ENCODE measurements at places on chromosomes 1 and 21. TPM values are rescaled to one million over a fixed set of nuclear protein-coding genes. Genes with fewer than 3 reads are reported as not detected.

The ABCA4 gene
- 1.8 TPM for total RNA-seq

DNA sequence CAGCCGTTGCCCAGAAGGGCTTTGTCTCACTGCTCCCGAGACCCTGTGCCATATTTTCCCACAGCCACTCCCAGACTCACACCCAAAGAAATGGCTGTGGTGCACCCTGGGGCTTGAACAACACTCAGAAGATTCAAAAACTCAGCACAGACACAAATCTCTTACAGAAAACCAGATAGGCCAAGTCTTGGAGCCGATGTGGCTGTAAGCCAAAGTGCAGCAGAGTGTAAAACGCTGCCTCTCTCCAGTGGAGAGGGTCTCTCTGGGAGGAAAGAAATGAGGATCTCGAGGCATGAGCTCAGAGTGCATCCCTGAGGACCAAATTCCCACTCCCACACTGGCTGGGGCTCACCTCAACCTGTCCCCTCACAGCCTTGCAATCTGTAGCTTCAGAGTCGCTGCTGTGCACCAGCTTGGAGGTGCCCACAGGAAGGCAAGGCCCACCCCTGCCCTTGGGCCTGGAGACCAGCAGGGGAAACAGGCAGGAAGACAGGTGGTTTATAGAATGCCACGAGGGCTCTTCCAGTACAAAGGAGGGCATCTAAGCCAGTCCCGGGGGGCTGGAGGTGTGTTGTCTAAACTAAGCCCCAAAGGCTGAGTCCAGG is 171.3 kb upstream of the AJAP1 start:
- DNase-seq: no peak

DNA sequence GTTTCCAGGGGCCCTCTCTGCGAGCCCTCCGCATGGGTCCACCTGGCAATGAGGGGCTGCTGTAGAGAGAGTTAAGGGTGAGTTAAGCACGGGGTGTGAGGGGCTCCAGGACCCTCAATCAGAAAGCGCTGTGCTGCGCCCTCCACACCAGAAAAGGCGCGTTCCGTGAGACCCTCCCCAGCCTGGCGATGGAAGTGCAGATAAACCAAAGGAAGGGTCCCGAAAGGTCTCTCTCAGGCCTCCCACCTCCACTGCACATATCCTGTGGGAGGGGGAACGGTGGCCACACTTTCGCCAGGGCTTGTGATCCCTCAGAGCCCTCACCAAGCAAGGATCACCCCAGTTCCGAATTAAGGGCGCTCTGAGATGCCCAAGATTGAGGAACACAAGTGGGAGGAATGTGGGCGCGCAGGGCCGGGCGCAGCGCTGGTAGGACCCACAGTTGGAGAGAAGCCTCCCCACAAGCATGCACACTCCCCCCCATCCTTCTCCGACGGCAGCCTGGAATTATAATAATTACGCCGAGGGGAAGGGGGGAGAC is 1.1 kb downstream of the WNT3A start:
- DNase-seq: no peak

DNA sequence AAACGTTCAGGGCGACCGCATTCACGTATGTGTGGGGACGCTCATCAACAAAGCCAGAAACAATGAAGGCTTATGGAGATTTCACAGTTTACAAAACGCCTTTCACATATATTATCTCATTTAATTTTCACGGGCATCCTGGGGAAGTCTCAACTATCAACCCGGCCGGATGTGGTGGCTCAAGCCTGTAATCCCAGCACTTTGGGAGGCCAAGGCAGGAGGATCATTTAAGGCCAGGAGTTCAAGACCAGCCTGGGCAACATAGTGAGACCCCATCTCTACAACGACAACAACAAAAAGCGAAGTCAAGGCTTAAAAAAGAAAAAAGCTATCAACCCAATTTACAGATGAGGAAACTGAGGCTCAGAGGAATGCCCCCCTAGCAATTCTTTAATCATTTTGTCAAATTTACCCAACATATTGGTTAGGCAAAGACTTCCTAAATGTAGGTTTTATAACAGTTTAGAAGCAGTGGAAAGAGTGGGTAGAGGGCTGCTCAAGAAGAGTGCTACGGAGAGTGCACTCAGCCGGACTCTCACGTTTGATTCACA is 28.3 kb downstream of the SLC66A1 start:
- no peak for DNase-seq

GRCh38 chr21:33088384-33088783 is 18.4 kb downstream of the OLIG1 start:
- no peak for DNase-seq

The TNFRSF4 gene
- total RNA-seq: 2.0 TPM

The NUDT4B gene
- total RNA-seq: not detected

DNA sequence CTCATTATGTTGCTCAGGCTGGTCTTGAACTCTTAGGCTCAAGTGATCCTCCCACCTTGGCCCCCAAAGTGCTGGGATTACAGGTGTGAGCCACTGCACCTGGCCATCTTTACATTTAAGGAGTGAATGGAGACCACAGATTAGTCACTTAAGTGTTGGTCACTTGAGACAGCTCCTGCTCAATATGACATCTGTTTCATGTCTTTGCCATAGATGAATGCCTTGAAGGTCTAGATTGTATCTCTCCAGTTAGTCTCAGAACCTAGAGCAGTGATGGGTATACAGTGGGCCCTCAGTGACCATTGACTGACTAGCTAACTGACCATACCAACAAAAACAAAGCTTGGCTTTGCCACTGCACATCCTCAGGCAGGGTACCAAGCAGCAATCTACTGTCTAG is 15.3 kb downstream of the BCL9 start:
- DNase-seq: no peak

GRCh38 chr1:67843746-67844145 is 10.5 kb upstream of the GNG12 start:
- DNase-seq: no peak

DNA sequence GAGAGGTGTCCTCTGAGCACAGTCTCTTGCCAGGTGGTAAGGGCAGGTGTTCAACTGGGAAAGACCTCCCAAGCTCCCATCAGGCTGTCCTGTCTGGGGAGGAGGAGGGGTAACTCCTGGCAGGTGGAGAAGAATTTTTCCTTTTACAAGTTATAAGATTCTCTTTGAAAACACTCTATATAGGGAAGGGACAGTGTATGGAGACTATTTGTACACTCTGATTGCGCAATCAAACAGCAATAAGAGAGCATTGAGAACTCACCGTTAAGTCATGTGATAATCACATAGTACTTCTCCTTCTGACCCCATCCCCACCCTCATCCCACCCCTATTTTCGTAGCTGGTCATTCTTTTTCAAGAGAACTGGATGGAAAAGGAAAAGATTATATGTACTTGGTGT is 179.3 kb upstream of the ZNF644 start:
- no peak for DNase-seq

The CAMK2N1 gene
- 39.5 TPM for total RNA-seq

- DNase-seq: no peak
Measured at GRCh38 chr1:9280015-9280860, 12.5 kb upstream of the SPSB1 start.

DNA sequence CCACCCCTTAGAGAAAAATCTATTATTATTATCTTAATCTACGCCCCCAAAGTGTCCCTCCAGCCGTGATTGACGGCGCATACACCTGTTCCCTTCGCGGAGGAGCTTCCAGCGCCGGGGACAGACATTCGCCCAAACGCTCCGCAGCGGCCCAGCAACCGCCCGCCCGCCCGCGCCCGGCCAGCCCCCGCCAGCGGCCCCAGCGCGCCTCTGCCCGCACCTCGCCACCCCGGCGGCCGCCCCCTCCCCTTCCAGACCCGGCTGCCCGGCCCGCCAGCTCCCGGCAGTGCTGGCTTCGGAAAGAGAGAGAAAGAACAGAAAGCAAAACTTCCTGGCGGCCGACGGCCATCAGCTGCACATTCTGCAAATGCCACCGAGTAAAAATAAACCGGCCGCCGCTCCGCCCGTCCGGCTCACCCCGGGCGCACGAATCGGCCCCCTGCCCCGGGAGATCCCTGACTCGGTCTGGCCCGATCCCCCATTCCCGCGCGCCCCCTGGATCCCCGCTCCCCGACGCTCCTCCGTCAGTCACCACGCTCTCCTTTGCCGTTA is 1.6 kb downstream of the CASZ1 start:
- DNase-seq: no peak

GRCh38 chr1:210003501-210003900 is 65.5 kb downstream of the SYT14 start:
- no peak for DNase-seq

GRCh38 chr1:193674292-193674944 is 488.0 kb upstream of the B3GALT2 start:
- no peak for DNase-seq

The ITGB2 gene
- 35.7 TPM for total RNA-seq

The RAB3B gene
- 1.4 TPM for total RNA-seq

DNA sequence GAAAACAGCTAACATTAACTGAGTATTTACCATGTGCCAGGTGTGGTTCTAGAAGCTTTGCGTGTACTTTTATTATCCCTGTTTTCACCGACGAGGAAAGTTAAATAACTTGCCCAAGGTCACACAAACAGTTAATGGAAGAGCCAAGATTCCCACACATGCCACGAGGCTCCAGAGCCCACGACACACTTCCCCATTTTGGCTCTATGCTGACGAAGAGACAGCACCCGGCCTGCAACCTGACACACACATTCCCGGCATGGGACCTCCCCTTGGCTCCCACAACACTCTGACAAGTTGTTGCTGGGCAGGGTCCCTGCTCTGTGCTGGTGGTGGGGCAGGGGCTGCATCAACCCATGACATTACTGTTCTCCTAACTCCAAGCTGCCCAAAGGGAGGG is 52.8 kb downstream of the RAP1GAP start:
- DNase-seq: no peak

GRCh38 chr1:87108814-87109411 is 194.5 kb downstream of the HS2ST1 start:
- no peak for DNase-seq

DNA sequence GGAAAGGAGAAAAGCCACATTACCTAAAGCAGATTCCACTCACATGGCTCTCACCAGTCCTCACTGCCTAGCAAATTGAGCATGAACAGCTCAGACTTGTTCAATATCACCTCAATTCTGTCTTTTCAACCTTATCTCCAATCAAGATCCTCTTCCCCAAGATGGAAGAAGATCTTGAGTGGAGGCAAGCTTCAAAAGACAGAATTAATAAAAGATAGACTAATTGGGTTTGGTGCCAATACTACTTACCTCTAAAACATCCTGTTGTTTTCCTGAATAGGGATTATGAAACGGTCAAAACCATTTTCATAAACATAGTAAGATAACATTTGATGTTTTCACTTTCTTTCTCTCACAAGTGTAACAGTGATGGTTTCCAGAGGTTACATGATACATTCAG is 349.2 kb upstream of the PLD5 start:
- DNase-seq: no peak

- no peak for DNase-seq
Measured at GRCh38 chr1:93815366-93816110, 63.5 kb downstream of the DNTTIP2 start.

The ST6GALNAC5 gene
- total RNA-seq: 1.1 TPM

DNA sequence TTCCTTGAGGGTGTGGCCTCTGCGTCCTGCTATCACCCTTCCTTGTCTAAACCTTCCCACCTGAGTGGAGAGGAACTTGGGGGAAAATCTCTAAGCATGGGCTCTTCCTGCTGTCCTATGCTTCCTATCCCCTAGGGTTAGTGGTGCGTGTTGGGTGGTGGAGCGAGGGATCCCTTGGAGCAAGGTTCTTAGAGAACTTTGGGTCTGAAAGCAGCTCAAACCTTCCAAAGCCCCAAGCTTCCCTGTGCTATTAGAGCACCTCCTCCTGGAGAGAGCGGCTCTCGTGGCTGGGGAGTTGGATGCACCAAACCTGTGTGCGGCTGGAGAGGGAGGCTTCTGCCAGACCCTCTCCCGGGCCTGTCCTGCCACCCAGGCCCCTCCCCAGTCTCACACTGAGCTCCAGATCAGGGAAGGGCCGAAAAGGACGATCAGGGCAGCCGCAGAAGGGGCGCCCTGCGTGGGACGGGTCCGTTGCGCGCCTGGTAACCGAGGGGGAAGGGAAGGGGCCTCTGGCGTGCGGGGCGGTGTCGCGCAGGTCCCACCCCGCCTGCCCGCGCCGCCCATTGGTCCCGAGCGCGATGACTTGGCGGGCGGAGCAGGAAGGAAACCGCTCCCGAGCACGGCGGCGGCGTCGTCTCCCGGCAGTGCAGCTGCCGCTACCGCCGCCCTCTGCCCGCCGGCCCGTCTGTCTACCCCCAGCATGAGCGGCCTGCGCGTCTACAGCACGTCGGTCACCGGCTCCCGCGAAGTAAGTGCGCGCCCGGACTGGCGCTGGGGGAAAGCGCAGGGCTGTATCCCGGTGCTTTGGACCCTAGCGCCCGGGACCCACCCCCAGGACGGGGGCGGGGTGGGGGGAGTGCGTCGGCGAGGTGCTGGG is at the start of gene SH3BGRL3:
Gene SH3BGRL3 (plus strand): TSS at position 631 of the 877 bp plus-strand sequence. CDS start 70 bp downstream, at position 701.
- DNase-seq: peak; percentile 88

The NPR1 gene
- total RNA-seq: 21.0 TPM

DNA sequence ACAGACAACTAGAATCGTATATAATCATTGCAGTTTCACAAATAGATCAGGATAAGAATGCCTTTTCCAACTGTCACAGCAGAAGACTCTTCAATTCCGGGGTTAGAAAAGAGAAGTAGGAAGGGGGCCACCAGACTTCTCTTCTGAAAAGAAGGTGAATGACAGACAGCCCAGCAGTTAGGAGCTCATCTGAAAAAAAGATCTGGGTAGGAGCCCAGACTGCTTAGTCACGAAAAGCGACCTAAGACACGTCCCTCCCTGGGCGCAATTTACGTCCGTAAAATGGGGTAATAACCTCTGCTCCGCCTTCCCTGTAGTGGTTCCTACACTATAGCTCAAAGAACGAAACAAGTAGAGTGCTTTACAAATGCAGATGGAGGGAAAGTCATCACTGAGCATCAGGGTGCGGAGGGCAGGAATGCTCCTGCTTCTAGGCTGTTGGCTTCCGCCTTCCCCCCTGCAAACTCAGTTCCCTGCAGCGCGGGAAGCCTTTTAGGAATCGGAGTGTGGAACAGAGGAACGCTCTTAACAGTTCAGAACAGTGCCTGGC is 582 bp downstream of the ORC1 start:
- no peak for DNase-seq

- no peak for DNase-seq
Measured at GRCh38 chr1:7615138-7615537, 156.0 kb upstream of the VAMP3 start.

The MTOR gene
- total RNA-seq: 59.2 TPM

DNA sequence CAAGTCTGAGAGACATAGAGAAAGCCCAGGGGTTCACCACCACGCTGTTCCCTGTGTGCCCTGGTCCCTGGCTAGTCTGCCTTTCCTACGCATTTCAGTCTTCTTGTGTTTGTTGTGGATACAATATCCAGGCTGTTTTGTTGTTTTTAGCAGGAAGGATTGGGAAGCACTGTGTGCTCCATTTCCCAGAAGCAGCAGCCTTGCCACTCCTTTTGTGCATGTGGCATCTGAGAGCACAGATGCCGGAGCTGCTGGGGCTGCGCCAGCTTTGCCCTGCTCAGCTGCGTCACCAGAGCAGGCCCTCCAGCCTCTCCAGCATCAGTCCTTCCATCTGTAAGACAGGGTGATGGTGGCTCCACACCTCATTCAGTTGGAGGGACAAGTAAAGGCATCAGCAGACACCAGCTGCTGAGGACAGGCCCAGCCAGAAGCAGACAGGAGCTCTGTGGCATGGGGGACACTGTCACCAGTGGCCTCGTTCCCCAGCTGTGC is 94.4 kb upstream of the COL6A1 start:
- DNase-seq: no peak

The MYBPH gene
- total RNA-seq: not detected

- DNase-seq: no peak
Measured at GRCh38 chr1:177007437-177008161, 156.9 kb downstream of the ASTN1 start.

The THEMIS2 gene
- total RNA-seq: 10.7 TPM

Data from ureter (tissue), 1 donor.